ENCODE measurements at places on chromosomes 7 and 10.
A peak's percentile ranks its signal among the peaks of the same experiment; 100 is the strongest.

DNA sequence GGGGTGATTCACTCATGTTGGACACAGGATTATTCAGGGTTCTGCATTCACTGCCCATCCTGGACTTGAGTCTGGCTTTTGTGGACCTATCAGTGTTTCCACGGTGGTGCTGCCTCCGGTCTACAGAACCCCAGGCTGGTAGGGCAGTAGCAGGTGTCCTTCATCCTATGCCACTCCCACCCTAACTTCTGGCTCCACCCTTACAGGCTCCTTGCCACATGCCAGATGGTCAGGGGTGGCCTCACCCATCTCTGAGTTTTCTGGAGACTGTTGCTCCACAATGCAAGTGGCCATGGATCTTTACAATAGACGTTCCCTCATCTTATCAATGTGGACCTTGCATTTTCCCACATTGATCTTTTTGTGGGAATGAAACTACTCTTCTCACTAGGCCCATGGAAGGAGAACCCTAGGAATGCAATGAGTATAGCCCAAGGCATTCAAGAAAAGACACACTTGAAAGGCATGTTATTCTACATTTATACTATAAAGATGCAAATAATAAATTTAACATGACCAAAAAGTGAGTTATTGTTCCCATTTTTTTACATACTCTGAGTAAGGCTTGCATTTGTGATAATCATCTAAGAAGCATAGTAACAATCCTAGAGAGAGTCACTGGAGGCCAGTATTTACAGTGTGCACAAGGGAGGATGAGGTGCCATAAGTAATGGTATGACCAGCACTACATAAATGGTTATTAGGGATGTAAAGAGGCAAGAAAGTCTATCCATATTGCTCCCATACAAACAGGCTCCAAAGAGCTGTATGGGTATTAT, 57.4 kb upstream of the ADO start:
- no peak for DNase-seq

DNA sequence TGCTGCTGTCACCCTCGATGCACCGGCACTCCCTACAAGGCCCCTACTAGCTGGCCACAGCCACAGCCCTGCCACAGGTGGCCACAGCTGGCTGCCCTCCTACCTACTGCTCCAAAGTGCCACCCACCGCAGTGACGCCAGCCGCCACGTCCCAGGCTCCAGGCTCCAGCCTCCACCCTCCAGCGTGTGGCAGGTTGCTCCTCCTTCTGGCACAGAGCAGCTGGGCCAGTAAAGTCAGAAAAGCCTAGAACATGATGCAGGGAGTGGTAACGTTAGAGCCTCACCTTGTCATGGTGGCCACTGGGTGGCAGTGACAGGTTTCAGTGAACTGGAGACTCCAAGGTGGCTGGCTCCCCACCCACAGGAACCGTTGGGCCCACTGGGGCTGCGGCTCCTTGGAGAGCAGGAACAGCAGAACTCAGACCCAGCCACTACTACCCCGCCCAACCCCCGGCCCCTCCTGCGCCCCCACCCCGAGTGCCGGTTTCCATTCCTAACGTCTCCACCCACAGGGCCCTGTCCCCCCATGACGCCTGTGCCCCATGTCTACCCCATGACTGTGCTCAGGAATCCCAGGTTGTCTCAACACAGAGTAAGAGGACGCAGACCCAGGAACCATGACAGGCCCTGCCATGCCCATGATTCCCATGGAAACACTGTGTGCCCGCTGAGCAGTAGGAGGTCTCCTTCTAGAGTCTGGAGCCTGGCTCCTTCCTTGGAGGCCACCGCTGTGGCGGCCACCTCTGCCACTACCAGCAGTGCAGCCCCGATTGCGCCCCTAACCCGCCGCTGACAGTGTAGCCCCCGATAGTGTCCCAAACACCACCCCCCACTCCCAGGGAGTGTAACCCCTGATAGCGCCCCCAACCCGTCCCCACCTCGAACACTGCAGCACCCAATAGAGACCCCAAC, 52.3 kb upstream of the ZNF33B start:
- DNase-seq = no peak

- DNase-seq = no peak
Measured at GRCh38 chr10:90977162-90977854, 56.4 kb upstream of the ANKRD1 start.

DNA sequence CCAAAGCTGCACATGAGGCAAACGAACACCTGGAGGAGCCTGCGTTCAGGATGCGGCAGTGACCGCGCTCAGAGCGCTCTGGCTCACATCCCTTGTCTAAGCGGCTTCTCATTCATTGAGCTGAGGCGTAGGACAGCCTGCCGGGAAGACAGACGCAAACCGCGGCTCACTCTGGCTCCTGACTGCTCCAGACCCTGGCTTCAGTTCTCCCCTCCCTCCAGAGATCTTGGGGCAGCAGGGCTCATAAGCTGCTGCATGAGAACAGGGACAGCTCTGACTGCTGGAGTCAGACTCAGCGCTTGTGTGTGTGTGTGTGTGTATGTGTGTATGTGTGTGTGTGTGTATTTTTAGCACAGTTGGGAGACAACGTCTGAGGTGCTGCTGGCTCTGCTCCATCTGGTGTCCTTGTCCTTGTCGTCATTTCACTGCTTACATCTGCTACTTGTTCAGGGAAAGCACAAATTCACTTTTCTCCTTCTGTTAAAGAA, 15.8 kb upstream of the LYZL2 start:
- DNase-seq = peak; percentile 68

- DNase-seq = no peak
Measured at GRCh38 chr7:159034988-159035387, 109.7 kb downstream of the VIPR2 start.

DNA sequence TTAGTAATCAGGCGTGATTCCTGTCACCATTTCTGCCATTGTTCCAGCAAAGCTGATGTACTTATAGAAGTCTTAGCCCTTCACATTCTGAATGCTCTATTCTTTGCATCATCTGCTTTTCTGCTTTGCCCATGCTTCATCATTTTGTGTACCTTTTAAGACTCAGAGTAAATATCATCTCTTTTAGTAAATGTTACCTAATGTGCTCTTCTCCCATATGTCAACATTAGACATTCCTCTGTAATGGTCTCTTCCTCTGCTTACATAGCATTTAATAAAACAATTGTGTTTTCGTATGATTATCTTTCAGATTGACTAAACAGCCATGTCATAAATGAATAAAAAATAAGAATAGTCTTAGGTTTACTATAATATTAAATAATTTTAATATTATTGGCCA, 719.6 kb upstream of the GRM3 start:
- no peak for DNase-seq

- DNase-seq = no peak
Measured at GRCh38 chr7:47228386-47229014, 353.4 kb downstream of the TNS3 start.

GRCh38 chr10:86188796-86189558, 177.6 kb downstream of the GRID1 start:
- DNase-seq = no peak

GRCh38 chr7:100491192-100491578, 7.5 kb downstream of the NYAP1 start:
- DNase-seq = no peak

- no peak for DNase-seq
Measured at GRCh38 chr7:106999023-106999422, 45.5 kb upstream of the PRKAR2B start.

DNA sequence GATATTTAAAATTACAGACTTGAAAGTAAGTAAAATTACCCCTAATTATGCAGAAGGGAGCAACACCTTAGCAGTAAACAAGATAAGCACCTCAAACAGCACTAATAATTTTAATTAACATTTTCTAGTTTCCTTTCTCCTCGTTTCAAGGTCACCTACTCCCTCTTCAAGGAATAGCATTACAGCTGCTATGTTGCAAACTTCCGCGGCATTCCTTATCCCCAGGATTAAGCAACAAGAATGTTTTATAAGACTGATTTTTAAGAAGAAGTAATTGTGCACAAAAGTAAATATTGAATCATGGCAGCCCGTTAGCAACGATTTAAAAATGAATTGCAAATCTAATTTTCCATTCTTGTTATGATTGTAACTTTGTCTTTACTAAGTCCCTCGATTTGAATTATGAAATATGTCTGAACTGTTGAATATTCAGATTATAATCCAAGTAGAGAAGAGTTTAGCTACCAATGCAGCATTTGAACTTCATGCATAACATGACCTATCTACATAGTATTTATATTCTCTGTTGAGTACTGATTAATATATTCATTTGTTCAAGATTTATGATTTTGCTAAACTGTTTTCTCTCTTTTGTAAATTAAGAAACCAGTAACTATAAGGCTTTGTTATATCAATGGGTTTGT, 593.5 kb upstream of the MGMT start:
- DNase-seq = no peak

GRCh38 chr7:128259131-128260061, 18.3 kb downstream of the LEP start:
- no peak for DNase-seq

DNA sequence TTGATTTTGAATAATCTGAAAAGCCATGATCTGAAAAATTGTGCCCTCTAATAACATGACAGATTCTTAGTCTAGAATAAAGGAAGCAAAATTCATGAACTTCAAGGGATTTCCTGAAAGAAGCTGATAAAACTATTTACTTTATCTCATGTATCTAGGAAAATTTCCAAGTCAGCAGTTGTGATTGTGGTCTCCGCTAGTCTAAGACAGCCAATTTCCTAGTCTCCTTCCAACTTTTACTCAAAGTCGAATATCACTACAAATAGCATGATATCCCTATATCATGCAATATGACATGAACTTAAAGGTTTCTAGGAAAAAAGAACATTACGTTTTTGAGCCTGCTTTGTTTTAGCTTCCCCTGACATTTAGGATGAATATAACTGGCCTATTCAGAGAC, 202.1 kb upstream of the GHITM start:
- no peak for DNase-seq

- peak; percentile 41 for DNase-seq
Measured at GRCh38 chr10:33835556-33835955, 501.1 kb upstream of the NRP1 start.

- peak; percentile 26 for DNase-seq
Measured at GRCh38 chr10:29109707-29110571, 178.9 kb upstream of the LYZL1 start.

- peak; percentile 24 for DNase-seq
Measured at GRCh38 chr10:99658622-99659030, 683 bp upstream of the ENTPD7 start.

DNA sequence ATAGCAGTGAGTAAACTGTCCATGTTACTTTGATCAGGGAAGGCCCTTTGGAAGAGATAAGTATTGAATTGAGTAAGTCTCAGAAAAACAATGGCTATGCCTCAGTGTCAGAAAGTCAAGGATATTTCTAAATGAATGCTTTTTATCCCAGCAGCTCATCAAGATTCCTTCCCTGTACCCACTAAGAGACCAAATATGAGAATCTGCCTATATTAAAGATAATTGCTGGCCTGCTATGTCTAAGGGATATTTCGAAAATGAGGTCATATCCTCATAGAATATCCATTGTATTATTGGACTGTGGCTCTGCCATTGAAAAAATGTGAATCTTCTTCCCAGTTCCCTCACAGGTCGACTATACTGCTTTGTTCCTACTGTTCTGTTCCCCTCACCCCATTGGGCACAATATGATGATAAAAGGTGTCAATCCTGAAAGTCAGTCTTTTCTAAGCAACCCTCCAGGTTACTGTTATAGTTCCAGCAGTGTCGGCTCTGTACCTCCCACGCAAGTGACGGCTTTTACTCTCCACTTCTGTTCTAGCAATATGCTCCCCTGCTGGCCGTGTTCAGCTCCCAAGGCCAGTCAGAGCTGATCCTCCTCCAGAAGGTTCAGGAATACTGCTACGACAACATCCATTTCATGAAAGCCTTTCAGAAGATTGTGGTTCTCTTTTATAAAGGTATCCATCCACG, 51.7 kb downstream of the BZW2 start:
- DNase-seq = no peak

DNA sequence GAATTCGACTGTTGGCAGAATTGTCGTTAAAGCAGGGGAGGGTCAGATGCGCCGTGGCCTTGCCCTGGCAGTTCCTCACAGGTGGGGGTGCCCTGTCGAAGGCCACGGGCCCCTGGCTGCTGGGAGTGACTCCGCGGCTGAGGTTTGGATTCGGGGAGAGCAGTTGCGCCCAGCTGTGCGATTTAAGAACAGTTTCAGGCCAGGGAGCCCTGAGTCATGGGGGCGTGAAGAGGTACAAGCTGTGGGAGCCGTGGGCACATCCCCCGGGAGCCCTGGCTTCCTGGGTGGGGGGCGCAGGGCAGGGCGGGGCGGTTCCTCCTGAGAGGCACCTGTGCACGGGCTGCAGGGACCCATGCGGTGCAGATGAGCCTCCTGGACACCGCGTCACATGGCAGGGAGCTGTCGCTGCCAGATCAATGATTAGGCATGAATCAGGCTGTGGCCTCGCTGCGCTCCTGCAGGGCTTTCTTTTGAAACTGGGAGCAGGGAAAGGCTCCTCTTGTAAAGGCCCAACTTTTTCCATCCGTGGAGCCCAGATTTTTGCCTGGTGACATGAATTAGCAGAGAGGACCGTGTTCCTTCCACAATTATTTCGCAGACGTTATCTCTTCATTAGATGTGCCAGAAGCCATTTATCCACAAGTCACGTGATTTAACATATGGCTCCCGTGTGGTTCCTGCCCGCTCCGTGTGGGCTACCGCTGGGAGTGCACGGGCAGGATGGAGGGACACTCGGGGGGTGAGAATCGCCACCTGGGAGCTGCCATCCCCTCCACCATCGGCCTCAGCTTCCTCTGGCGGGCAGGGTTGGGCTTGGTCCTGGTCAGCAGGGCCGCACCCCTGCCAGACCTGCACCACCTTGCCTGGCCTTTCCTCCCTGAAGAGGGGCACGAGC, 918 bp downstream of the PWWP2B start:
- DNase-seq = peak; percentile 58

DNA sequence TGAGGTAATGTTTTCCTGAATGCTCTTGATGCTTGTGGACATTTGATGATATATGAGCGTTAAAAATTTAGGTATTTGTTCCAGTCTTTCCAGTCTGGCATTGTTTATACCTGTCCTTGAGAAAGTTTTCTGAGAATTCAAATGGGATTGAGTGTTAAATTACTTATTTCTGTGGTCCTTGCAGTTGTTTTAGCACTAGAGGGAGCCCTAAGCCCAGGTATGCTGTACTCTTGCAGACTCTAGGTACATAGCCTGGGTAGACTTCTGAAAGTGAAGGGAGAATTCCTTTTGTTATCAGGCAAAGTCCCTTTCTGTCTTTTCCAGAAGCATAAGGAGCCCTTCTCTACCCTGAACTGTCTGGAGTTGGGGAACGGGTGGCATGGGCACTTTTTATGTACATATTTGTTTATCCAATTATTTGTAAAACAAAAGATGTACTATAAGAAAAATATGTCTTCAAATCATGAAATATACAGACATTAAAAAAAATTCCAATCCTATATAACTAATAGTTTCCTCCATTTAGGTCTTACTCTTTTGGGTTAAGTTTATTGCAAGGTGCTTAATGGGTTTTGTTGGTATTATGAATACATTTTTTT, 262.1 kb downstream of the ATRNL1 start:
- peak; percentile 85 for DNase-seq

DNA sequence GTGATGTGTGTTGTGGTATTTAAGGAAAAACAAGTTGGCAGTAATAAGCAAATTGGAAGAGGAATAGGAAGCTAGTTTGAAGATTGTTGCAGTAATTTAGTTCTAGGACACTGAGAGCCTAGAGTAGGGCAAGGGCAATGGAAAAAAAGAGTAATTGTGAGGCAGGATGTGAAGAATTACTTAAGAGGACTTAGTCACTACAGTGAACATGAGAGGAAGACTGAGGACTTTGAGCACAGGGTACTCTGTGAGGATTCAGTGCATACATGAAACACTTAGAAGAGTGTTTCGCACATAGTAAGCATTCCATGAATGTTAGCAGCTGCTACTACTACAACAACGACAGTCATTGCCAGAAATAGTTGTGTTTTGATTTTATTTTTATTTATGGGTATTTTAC, 30.9 kb upstream of the DKK1 start:
- no peak for DNase-seq

- no peak for DNase-seq
Measured at GRCh38 chr10:130438861-130439260, 302.7 kb downstream of the GLRX3 start.

All from neural progenitor cell (in vitro differentiated cells).